Left ventricle myocardium inferior (tissue), 1 donor: ENCODE measurements at places on chromosomes 16 and 17.
A peak's percentile ranks its signal among the peaks of the same experiment; 100 is the strongest.

- DNase-seq, result no peak
These were observed 93.5 kb downstream of the GOSR1 start for GRCh38 chr17:30570596-30571265.

DNA sequence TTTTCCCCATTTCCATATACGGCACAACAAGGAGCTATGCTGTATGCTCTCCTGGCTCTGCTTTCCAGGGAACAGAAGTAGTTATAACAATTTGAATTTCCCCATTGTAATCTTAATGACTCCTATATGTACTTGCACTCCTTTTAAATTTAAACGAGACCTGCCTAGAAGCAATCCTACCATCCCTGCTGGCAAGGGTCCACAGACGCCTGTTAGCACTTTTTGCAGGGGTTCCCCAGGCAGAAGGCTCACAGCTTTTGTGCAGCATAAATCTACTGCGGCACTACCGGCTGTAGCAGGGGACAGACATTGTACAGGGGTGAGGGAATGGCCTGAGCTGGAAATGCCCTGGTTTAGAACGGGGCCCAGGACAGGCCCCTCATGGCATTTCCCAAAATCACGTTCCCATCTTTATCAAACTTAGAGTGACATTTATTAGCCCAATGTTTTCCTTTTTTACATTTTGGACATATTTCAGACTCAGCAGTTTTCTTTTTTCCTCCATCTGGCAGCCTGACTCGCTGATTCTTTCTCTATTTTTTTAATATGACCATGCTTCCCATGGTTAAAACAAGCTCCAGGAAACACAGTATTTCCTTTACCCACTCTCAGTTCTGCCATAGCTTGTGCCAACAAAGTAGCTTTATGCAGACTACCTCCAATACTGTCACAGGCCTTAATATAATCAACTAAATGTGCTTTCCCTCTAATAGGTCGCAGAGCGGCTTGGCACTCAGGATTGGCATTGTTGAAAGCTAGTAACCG, 35.4 kb upstream of the USP22 start:
- no peak for DNase-seq

GRCh38 chr17:30132615-30133014, 16.0 kb downstream of the NSRP1 start:
- DNase-seq, result no peak

GRCh38 chr17:395974-396373, 43.4 kb upstream of the RPH3AL start:
- no peak for DNase-seq

DNA sequence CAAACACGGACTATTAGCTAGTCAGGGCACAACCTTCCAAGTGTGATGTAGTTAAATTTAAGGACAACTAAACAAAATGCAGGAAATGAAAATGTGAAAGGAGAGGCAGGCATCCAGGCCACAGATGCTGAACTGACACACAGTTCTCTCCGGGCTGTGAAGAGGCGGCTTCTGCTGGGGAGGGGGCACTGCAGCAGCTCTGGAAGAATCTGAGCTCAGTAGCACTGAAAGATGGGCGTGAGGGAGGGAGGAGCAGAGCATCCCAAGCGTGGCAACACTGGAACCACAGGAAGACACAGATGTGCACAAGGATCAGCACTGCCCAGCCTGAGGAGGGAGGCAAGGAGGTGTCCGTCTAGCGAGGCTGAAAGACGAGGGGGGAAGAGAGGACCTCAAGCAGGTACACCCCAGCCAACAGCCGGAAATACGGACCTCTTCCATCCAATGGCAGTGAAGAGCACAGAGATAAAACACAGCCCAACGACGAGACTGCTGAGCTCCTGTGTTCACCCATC, 11.4 kb downstream of the MBTPS1 start:
- no peak for DNase-seq

GRCh38 chr16:3089717-3090592, 9.1 kb downstream of the ZSCAN10 start:
- no peak for DNase-seq

- DNase-seq, result no peak
These were observed 6.2 kb downstream of the REXO5 start for GRCh38 chr16:20812510-20812909.

DNA sequence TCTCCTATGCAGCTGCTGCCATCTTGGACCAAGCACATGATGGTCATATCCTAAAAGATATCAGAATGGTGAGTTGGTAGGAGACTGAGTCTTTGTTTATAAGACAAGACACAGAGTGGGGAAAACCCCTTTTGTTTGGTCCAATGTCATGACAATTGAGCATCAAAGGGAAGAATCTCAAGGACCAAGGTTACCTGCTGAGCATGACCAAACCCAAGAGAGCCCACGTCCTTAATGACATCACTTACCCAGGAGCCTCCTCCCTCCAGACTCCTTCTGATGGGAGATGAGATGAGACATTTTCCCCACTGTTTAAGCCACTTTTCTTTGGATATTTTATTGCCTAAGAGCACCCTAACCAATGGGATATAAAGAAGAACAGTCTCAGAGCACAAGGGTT, 478.1 kb downstream of the NPIPA7 start:
- DNase-seq, result no peak

DNA sequence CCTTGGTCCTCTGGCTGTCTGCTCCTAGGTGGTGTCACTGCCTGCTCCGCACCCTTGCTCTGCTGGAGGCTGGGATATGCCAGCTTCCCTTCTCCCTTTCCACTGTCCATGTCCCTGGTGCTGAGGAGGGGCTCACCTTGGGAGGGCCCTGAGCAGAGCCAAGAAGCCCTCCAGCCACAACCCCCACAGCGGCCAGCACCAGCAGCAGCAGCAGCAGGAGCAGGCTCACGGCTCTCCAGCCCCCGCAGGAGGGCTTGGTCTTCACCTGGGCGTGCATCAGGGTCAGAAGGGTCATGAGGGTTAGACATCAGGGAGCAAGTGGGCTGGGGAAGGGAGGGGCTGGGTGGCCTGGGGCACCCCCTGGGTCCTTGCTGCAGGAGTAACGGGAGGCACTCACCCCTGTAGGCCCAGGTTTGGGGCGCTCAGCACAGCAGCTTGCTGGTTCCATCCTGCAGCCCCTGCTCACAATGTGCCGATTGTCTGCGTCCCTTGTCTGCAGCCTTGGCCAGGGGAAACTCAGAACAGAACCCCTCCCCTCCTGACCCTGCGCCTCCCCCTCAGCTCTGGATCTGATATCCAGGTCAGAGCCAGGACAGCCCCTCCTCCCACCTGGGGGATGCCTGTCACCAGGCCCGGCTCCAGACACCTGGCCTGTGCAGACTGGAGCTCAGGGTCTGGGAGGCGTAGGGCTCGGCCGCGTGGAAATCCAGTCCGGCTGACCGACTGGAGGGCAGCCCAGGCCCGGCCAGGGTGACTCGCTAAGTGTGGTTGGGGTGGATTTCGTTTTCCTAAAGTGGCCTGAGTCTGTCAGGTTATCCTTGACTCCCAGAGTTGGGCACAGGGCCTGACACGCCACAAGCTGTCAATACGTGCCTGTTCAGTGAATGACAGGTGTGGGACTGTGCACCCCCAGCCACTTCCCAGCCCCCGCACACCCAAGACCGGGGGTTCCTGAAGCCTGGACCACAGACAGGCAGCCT, at the start of gene BRICD5:
TSS of gene BRICD5 (minus strand) at position 478 of the 980 bp plus-strand sequence. CDS start at position 448, 30 bp downstream.
- DNase-seq, result no peak

- DNase-seq, result no peak
These were observed 11.1 kb downstream of the RAB40B start for GRCh38 chr17:82687375-82687861.

DNA sequence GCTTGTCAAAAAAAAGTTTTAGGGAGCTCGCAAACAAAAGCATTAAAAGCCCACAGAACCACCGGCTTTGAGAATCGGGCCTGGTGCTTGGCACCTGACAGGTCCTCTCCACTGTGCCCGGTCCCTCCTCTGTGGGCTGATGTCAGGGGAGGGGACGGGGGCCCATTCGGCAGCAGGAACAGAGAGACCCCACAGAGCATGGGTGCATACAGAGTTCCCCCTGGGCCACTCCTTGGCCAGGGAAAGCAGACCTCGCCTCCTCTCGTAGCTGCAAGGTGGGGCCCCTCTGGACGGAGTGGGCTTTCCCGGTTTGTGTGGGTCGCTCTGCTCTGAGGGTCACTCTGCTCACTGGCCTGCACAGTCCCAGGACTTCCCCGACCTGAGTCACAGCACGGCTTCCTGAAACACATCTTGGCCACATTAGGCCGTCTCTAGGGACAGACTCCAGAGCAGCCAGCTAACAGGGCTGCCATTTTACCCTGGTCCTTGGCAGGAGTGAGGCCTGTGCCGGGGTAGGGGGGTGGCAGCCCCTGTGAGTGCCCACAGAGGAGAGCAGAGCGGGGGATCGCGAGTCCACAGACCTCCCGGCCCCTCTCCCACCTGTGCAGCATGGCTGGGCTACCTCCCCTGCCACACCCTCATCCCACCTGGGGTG, 11.1 kb downstream of the CBFA2T3 start:
- no peak for DNase-seq

- no peak for DNase-seq
These were observed 80.8 kb downstream of the SPECC1 start for GRCh38 chr17:20089756-20090547.

- no peak for DNase-seq
These were observed 22.3 kb downstream of the TMEM11 start for GRCh38 chr17:21191698-21192097.

DNA sequence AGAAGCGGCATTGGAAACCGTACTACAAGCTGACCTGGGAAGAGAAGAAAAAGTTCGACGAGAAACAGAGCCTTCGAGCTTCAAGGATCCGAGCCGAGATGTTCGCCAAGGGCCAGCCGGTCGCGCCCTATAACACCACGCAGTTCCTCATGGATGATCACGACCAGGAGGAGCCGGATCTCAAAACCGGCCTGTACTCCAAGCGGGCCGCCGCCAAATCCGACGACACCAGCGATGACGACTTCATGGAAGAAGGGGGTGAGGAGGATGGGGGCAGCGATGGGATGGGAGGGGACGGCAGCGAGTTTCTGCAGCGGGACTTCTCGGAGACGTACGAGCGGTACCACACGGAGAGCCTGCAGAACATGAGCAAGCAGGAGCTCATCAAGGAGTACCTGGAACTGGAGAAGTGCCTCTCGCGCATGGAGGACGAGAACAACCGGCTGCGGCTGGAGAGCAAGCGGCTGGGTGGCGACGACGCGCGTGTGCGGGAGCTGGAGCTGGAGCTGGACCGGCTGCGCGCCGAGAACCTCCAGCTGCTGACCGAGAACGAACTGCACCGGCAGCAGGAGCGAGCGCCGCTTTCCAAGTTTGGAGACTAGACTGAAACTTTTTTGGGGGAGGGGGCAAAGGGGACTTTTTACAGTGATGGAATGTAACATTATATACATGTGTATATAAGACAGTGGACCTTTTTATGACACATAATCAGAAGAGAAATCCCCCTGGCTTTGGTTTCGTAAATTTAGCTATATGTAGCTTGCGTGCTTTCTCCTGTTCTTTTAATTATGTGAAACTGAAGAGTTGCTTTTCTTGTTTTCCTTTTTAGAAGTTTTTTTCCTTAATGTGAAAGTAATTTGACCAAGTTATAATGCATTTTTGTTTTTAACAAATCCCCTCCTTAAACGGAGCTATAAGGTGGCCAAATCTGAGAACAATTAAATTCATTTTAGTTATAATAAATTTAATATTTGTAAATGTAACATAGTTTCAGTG, 1.7 kb downstream of the HEXIM1 start:
- peak; percentile 71 for DNase-seq

DNA sequence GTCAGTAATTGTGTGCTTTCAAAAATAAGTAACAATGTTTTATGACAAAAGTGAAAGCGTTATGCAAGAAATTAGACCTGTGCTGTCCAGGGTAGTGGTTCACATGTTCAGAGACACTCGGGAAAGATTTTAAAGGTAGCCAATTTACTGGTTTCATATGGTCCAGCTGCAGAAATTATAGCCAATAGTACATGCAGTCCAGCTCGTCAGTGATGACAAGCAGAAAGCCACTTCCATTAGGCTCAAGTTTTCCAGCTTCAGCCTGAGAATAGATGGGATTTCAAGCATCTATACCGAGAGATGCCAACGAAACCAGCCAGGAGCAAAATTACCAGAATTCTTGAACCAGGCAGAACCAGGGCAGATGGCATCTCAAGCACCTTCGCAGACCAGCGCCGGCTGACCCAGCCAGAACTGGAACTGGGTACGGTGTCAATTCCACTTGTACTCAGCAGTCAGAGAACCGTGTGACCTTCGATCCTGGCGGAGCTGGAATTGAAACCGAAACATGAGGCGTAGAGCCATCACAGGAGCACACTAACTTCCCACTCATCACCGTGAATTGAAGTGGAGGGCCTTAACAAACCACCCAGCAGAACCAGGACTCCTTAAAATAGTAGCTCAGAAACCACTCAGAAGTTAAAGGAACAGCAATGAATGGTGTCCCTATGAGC, 207.9 kb upstream of the HSBP1 start:
- no peak for DNase-seq

- DNase-seq, result no peak
These were observed 36.0 kb upstream of the BAHCC1 start for GRCh38 chr17:81359218-81359617.

DNA sequence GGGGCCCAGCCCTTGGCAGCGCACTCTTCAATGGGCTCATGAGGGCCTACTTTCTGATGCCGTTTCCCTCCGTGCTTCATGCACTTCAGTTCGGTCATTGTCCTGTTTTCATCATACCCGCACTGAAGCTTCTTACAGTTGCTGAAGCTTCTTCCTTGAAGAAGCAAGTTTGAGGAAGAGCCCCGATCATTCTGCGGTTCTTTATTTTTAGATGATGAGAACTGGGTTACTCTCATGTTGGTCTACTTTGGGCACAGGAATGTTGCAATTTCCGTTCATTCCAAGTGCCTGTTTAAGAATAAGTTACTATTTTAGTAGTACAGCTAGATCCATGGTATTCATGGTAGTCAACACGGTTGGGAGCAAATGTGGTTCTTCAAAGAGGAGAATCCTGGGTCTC, 587.7 kb upstream of the HSBP1 start:
- DNase-seq, result no peak

- DNase-seq, result no peak
These were observed 250.6 kb upstream of the ZFHX3 start for GRCh38 chr16:73298562-73298961.

DNA sequence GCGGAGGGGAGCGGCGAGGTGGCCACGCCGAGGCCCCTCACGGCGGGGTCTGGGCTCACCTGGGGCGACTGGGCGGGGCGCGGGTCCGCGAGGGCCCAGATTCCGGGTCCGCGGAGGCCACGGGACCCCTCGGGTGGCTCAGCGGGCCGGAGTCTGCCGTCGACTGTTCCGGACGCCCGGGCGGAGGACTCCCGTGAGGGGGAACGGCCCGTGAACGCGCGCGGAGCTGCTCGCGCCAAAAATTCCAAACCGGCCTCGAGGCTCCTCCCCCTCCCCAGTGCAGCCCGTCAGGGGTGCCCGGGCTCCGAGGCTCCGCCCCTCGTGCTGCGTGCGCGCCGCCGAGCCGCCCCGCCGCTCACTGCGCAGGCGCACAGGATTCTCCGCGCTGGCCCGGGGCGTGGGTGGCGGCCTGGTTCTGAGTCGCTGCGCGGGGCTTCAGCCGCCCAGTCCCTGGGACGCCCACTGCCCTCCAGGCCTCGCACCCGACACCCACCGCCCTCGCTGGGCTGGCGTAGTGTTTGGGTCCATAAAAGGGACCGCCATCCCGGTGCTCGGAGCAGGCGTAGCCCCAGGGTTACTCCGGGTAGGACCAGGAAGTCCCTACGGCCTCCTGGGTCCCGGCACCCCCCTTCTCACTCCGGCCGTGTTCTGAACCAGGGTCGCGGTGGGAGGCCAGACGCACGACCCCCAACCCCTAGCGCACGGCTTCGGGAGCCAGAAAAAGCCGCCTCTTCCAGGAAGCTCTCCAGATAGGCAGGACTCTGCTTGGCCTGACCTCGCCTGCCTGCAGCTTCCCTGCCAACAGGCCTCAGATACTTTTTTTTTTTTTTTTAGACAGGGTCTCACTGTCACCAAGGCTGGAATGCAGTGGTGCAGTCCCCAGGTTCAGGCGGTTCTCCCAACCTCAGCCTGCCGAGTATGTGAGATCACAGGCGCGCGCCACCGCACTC, at the start of gene PKMYT1:
TSS of gene PKMYT1 (minus strand) at position 220 of the 950 bp plus-strand sequence. CDS start 789 bp downstream, outside the sequence.
- peak; percentile 91 for DNase-seq
